ENCODE measurements at places on chromosomes 2 and 18.
A peak's percentile ranks its signal among the peaks of the same experiment; 100 is the strongest.

GRCh38 chr18:55908901-55909366, 320.9 kb upstream of the TCF4 start:
- DNase-seq, result peak; percentile 59

DNA sequence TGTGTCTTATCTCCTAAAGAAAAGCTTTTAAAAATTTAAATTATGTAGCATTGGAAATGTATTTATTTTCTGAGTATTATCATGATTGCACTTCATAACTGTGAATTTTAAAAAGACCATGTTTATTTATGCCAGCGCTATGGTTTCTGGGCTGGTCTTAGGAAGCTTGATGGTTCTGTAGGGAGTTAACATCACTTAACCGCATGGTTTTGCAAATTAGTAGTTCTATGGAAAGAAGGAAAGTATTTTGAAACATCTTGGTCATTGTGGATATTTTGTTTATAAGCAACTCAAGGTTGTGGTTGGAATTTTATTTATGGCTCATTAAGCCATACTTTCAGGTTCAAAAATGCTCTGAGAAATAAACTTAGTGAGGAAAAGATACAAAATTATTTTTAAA, 549.4 kb downstream of the STK39 start:
- peak; percentile 3 for DNase-seq

DNA sequence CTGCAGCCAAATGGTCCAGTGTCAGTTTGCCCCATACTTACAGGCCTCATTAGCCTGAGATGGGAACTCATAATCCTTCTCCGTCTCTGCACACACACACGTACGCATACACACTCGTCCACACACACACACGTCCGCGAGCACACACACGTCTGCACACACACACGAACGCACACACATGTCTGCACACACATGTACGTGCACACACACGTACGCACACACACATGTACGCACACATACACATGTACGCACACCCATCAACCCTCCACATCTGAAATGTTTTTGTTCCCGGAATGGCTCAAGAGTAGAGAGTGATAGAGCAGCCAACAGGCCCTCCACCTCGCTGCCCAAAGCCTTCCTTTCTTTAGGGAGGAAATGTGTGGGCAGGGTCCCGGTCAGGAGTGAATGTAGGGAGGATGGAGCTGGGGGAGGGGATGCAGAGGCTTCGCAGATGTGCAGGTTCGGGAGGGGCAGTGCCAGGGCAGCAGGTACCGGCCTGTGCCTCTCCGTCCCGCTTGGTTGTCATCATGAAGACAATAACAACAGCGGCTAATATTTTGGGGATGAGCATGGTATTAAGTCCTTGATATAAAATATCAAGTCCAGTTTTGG, 52.7 kb downstream of the PTGR3 start:
- no peak for DNase-seq

DNA sequence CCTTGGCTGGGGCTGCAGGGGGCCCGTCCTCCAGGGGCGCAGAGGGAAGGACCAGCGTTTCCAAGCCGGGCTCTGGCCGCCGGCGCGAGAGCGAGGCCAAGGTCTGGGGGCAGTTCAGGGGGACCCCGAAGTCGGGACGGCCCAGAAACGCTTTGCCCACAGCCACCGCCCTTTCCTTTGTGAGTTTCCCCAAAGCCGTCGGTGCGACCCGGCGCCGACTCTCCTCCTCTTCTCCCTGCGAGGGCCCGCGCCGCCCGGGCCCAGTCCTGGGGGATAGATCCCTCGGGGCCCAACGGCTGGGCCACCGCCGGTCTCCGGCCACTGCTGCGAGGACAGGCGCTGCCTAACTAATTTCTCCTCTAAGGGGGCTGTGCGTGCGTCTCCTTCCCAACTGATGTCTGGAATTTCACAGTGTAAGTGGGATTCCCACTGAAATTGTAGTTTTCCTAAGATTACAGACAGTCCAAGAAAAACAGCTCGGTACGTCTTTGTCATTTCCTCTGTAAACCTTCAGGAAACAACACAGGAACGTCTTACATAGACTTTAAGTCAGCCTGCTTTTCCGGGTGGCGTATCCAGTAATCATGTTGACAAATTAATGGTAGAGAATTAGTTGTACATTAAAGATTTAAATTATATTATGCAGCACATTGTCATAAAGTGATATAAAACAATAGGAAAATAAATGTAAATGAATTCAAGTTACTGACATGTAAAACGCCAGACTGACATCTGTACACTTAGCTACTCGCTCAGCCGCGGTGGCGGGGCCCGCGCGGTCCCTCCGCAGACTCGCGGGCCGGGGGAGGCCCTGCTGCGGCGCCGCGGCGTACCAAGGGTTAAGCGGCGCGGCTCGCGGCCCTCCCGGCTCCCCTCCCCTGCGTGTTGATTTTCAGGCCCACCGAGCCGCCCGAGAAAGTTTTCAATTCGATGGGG, 139.4 kb upstream of the SIX3 start:
- DNase-seq, result no peak

GRCh38 chr18:71899707-71900472, 644.3 kb downstream of the CBLN2 start:
- no peak for DNase-seq

GRCh38 chr18:63100630-63101055, 218.9 kb downstream of the BCL2 start:
- DNase-seq, result no peak

DNA sequence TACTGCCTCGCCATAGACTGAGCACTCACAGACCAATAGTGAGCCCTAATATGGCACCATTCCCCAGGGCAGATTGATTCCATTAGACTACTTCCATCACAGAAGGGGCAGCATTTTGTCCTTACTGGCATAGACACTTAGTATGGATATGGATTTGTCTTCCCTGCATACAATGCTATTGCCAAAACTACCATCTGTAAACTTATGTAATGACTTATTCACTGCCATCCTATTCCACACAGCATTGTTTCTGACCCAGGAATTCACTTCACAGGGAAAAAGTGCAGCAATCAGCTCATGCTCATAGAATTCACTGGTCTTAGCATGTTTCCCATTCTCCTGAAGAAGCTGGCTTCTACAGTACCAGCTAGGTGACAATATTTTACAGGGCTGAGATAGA, 179.0 kb downstream of the PPP1R1C start:
- DNase-seq, result no peak

DNA sequence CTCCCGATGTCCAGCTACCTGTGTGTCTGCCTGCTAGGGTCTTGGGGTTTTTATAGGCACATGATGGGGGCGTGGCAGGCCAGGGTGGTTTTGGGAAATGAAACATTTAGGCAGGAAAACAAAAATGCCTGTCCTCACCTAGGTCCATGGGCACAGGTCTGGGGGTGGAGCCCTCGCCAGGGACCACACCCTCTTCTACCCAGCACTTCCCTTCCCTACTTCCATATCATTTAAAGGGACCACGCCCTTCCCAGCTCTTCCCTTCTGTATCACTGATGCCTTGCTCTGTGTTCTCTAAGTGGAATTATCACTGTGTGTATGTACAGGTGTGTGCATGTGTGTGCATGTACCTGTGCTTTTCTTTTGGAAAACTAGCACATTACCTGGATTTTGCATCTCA, 6.3 kb downstream of the UGT1A1 start:
- no peak for DNase-seq

DNA sequence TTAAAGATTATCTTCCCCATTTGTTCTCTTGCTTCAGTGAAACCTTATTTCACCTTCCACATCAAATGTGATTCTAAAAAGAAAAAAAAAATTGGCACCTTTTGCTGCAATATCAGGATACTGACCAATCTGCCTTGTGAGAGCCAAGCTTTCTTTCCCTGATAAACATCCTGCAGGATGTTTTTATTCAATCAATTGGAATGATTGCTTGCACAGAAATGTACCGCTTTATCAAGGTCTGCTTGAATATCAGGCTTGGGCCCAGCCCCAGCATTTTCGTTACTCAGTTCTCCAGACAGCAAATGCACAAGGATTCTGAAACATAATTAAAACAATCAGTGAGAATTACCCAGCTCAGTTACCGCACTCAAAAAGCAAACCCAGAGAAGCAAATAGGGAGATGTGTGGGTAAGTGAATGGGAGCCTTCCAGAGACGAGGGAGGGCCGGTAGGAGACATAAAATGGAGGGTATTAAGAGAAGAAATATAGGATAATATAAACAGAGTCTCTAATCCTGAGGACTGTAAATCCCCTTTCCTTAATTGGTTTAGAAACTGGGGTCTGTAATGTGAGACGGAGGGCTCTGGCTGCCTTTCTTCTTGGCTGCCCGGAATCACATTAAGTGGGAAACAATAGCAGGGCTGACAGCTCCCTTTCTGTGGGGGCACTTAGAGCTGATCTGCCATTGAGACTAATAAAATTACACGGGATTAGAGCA, 291.8 kb downstream of the ICOS start:
- no peak for DNase-seq

- DNase-seq, result peak; percentile 32
These were observed 96.9 kb upstream of the MSTN start for GRCh38 chr2:190159453-190159852.

DNA sequence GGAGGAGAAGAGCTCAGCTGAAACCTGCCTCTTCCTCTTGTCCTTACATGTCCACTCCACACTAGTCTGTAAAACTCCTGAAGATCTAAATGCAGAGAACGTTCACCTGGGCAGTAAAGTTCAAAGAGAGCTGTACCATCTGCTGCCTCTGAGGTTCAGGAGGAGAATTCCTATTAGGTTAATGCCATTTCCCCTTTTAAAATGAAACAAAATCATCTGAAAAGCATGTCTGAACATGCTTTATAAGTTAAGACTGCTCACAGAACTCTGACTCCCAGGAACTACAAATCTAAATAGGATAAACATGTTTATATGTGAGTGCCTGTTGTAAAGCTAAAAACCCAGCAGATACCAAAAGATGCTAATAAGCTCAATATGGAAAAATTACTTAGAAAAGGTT, 164.4 kb downstream of the AFF3 start:
- no peak for DNase-seq

- DNase-seq, result no peak
These were observed 9.8 kb downstream of the POU3F3 start for GRCh38 chr2:104863468-104864279.

DNA sequence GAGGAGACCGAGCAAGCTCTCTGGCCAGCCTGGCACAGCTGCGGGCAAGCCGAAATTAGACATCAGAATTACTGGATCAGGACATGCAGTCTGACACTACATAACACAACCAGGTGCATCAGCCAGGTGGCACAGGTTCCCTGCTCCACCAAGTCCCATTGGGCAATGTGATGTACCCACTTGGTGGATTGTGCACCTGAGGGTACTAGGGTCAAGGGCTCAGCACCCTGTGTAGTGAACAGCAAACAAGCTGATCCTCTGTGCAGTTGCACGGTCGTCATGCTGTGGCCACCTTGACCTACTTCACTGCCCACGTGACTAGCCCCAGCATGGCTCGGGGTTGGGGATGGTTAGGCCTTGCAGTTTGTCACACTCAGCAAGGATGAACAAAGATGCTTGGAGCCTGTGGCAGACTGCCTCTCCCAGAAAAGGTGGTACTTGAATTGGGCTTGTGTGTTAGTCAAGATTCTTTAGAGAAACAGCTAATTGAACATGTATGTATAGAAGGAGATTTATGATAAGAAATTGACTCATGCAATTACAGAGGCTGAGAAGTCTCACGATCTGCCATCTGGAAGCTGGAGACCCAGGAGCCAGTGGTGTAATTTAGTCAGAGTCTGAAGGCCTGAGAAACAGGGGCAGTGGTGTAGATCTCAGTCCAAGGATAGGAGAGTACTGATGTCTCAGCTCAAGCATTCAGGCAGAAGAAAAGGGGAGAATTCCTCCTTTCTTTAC, 71.4 kb upstream of the TMEM87B start:
- no peak for DNase-seq

DNA sequence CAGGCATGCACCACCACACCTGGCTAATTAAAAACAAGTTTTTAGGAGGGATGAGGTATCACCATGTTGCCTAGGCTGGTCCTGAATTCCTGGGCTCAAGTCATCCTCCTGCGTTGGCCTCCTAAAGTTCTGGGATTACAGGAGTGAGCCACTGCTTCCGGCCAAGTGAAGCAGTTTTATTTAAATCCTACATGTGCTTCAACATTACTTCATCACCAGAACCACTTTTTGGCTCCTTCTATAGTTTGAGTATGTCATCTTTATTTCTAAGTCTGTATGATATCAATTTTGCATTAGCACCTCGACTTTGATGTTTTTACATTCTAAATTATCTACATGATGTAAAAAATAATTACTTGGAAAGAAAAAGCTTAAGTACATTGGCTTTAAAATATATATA, 144.3 kb downstream of the FMNL2 start:
- no peak for DNase-seq

- DNase-seq, result no peak
These were observed 74.9 kb upstream of the KLF7 start for GRCh38 chr2:207240649-207241048.

- DNase-seq, result no peak
These were observed 62.5 kb downstream of the BABAM2 start for GRCh38 chr2:27953077-27953476.

DNA sequence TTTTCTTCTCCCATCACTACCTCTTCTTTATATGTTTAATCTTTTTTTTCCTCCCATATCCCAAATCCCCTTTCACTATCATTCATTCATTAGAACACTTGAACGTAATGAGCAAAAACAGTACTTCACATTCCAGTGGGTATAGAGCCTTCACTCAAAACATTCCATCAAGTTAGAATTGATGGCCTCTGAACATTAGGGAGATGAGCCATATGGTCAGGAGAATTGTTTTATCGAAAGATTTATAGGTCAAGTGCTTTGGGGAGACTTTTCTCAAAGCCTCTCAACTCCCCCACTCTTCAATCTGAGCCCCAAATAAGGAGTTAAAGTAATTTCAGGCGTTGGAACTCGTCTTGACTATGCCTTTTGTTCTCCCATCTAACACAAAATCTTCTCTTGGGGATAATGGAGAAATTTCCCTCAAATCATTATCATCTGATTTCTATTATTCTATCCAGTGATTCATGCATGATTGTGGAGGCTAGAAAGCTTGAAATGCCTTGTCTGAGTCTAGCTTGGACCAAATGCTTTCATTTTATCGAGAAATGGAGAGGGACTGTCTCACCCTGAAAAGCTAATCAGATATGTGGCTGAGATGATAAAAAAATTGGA, 79.2 kb downstream of the KIAA2012 start:
- DNase-seq, result no peak

DNA sequence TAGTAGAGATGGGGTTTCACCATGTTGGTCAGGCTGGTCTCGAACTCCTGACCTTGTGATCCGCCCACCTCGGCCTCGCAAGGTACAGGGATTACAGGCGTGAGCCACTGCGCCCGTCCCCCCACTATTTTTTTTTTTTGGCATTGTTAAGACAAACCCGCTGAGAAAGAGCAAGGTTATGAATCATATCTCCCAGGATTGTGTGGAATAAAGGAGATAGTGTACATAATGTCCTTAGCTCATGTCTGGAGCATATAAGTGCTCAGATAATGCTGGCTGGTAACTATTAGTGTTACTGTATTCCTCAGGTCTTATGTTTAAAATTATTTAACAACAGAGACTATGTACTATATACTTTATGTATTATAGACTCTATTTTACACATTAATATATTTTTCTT, 36.0 kb downstream of the TTC27 start:
- DNase-seq, result no peak
